ENCODE measurements at places on chromosomes 7 and 10.

DNA sequence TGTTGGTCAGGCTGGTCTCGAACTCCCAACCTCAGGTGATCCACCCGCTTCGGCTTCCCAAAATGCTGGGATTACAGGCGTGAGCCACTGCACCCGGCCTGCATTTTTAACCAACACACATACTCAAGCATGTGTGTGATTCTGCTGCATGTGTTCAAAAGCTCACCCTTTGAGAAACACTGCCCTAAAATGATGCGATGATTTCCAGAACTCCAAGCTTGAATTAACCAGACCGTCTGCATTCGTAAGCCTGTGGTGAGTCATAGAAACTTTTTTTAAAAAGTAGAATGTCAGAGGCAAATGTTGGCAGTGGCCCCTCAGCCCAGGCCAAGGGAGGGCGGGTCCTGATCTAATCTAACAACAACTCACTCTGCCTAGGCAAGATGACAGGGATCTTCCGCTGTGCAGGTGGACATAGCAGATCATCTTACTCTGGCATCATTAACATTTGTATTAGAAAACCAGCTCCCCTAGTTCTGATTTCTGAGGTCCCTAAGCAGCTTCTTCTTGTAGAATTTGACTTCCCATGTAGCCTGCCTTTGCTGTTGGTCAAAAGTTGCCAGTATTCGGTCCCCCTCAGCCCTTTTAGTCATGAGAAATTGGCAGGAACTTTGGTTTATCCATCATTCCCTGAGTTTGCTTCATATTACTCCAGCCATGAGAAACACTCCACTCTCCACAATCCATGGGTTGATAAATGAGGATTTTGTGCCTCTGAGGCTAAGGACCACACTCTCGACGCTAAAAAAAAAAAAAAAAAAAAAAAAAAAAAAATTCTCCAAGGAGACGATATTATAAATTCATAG is 190.4 kb downstream of the SKIDA1 start:
- no peak for DNase-seq

DNA sequence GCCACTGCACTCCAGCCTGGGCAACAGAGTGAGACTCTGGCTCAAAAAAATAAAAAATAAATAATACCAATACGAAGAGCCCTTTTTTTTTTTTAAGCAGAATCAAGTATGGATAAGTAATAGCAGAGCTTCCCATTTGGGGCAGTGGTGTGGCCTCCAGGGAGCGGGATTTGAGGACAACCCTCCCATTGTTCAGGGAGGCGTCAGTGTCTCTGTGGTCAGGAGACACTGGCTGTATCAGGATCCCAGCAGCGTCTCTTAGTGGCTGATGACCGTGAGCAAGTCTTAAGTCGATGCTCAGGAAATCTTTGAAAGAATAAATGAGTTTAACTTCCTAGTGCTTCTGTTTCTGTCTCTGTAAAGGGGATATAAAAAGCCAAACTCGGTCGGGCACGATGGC is 25.2 kb upstream of the SH2B2 start:
- DNase-seq = no peak

DNA sequence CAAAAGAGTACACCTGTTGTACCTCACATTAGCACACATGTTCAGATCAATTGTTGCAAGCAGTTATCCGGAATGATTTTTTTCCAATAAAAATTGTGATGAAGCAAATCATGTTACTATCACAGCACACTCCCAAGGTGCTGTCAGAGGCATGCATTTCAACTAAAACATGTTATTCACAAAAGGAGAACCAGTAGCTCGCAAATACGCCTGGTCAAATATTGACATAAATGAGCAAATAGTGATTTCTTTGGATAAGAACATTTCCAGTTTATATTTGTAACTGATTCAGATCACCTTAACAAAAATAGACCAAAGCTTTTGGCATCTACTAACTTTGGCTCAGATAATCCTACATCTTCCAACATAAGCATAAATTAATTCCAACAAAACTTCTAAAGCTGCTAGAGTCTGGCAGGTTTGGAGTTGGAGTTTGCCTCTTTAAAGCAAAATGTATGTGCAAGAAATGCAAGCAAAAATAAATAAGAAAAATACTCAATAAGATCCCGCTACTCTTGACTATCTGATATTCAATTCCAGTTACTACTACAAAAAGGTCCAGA is 208.0 kb downstream of the SFMBT2 start:
- no peak for DNase-seq

DNA sequence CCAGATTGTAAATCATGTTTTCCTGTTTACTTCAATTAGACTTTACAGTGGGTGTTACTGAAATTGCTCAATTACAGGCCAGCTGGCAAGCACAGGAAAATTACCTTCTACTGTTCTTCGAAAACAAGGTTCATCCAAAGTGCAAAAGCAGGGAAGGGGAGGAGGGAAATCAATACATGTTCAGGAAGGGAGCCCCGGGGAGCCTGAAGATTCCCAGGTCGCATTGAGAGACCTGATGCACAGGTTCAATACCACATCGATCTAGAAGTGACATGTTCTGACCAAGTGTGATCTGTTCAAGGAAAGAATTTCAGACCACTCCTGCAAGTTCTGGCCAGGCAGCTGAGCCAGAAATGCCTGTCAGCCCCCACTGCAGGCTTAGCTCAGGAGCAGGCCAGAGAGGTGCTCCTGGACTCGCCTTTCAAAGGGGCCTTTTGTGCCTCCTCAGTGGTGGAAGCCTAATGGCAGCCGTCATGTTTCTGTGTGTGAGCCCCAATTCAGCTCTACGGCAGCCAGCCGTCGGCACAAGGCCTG is 35.9 kb downstream of the FAM53B start:
- DNase-seq = no peak

DNA sequence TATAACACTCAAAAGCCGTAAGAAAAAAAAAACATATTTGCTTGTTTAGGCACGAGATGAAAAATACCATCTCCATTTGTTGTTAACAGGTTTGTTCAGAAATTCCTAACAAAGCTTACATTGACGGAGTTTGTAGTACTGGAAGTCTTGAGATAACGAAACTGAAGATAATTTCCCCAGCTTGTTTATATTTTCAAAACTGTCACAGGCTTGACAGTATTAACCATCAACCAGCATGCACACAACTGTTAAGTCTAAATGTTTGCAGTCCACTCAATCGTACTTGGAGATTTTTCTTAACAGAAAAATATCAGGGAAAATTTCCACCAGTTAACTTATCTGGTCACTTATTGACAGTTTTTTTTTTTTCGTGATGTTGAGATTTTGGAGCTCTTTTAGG is 68.5 kb downstream of the ITGA8 start:
- no peak for DNase-seq

DNA sequence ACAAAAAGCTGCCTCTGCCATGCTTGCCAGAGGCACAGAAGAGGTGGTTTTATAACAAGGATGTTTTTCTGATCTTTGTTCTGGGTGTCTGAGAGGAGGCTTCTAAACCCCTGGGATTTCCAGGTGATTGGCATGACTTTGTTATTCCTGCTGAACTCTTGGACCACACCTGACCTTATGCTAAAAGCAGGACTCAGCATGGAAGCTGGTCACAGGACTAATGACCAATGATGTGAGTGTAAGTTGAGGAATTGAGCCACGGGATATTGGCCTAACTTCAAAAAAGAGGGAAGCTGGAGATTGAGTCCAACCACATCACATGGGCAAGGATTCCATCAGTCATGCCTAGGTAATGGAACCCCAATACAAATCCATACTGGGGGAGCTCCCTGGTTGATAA is 437.9 kb downstream of the POM121L12 start:
- DNase-seq = no peak

- peak; percentile 22 for DNase-seq
Observed at GRCh38 chr10:30783939-30784501, 154.5 kb upstream of the LYZL2 start.

- DNase-seq = no peak
Observed at GRCh38 chr7:115552766-115553165, 477.8 kb downstream of the TFEC start.

- DNase-seq = no peak
Observed at GRCh38 chr7:985915-986741, 3.1 kb downstream of the CYP2W1 start.

- DNase-seq = no peak
Observed at GRCh38 chr10:33143160-33143728, 185.2 kb upstream of the ITGB1 start.

GRCh38 chr10:48885376-48885775 is 54.3 kb downstream of the LRRC18 start:
- DNase-seq = no peak

GRCh38 chr7:141702047-141702567 is at the start of gene DENND11:
Gene DENND11 (minus strand): TSS chr7:141702166. CDS start chr7:141702153, 13 bp downstream.
- no peak for DNase-seq

GRCh38 chr7:143485500-143485899 is 7.8 kb downstream of the TAS2R41 start:
- no peak for DNase-seq

DNA sequence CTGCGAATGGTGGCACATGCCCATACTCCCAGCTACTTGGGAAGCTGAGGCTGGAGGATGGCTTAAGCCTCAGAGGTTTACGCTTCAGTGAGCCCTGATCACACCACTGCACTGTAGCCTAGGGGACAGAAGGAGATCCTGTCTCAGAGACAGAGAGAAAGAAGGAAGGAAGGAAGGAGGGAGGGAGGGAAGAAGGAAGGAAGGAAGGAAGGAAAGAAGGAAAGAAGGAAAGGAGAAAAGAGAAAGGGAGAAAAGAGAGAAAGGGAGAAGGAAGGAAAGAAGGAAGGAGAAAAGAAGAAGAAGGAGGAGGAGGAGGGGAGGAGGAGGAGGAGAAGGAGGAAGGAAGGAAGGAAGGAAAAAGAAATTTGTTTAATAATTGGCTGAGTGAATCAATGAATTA is 13.0 kb upstream of the SAR1A start:
- DNase-seq = no peak

DNA sequence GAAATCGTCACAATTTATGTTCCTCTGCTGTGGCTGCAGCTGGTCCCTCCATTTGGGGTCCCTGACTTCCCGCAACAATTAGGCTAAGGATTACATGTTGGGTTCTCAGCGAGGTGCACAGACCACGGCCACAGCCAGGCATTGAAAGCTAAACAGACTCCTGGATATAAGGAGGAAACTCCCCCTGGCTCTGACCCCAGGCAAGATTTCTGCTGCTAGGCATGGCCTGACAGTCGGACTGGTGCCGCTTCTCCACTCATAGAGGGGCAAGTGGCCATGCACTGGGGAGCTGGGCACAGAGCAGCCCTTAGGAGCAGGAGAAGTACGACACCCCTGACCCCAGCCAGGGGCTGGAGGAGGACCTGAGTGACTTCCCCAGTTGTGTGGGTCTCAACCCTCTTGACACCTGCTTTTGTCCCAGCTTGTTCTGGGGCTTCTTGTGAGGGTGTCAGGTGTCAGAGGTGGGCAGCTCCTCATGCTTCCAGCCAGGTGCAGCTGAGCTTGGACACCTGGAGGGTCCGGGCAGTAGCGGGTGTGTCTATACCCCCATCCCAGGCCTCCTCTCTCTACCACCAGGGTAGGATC is 38.3 kb downstream of the TSPAN15 start:
- DNase-seq = no peak

DNA sequence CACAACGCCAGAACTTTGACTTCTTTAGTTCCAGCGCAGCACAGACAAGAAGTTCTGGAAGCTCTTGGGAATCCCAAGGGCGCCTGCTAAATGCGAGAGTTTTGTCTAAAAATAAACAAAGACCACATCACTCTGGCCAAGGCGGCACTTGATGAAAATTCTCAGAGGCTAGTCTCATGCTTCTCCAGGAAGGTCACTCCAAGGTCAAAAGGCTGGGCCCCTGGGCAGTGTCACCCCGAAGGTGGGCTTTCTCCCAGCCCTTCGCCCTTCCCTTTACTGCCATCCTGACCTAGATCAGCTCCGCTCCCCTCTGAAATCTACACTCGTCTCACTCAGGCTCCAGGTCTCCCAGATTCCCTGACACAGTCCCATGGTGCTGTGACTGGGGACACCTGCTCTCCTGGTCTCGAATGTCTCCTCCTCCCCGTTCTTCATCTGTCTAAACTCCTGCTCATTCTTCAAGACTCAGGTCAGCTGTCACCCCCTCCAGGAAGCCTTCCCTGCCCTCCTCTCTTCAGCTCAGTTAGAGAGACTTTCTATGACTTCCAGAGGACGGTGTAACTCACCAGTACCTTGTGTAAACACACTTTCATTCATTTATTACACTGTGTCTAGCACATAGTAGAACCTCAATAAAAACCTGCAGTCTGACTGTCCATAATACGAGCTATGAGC is 10.5 kb downstream of the FAM53B start:
- no peak for DNase-seq

GRCh38 chr7:124276005-124276622 is 243.2 kb upstream of the TMEM229A start:
- no peak for DNase-seq
